Fibroblast of gingiva (primary cell): ENCODE measurements at places on chromosomes 1 and 21.
A peak's percentile ranks its signal among the peaks of the same experiment; 100 is the strongest.

DNA sequence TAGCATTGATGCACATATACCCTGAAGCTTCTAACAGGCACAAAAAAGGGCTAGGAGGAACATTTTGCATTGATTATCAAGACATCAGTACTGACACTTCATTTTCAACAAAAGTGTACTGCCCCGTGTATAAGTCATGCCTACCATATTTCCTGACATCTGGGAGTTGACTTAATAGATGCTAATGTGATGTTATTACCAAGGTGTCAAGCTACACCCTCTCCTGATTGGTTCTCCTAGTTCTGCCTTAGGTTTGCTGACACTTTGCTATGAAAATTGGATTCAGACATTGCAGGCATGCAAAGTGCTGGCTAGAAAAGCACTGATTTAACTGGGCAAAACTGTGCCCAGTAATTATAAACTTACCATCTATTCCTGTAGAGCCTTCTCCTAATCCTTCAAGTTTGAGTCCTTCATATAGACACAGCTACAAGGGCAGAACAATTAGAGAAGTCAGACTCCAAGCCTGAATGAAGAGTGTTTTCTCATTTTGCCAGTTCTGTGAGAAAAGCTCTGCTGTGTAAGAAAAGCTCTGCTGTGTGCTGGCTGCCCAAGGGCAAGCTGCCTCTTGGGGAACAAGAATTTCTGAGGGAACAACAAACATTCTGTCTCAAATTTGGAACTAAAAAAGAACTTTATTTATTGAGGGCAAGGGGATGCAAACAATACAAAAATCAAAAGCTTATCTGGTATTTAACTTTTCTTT lies 11.2 kb downstream of the S100A10 start:
- DNase-seq = no peak

DNA sequence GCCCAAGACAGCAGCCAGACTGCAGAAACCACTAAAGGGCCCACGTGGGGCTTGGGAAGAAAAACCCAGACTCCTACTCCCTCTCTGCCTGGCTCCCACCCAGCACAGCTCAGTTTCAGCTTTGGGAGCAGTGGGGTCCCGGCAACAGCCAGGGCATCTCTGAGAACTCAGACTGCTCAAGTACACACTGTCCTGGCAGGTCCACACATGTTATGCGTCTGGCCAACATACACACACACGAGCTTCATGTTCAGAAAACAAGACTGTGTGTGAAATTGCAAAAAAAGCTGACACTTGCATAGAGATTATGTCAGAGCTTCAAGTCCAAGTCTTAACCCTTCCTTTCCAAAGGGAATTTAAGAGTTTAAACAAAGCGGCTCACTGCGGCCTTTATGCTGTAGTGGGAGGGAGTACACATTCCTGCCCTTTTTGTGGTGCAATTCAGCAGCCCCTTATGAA lies 136.6 kb upstream of the CD34 start:
- DNase-seq = peak; percentile 74

GRCh38 chr1:103106426-103107341 lies 1.6 kb downstream of the COL11A1 start:
- DNase-seq = peak; percentile 54

DNA sequence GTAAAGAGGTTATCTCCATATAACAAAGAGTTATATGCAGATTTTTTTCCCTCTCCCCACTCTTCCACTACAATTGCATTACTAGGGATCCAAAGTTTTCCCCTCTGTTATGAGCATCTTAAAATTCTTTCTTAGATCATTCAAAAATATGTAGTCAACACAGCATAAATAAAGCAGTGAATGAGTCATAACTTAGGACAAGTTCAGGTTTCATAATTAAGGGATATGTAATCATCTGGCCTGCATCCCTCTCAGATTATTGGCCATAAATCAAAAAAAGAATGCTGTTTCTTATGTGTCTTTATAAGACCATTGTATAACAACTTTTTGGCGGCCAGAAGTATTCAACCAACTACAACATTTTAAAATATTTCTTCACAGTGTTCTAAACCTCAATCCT lies 1526.1 kb downstream of the KCNT2 start:
- DNase-seq = no peak

DNA sequence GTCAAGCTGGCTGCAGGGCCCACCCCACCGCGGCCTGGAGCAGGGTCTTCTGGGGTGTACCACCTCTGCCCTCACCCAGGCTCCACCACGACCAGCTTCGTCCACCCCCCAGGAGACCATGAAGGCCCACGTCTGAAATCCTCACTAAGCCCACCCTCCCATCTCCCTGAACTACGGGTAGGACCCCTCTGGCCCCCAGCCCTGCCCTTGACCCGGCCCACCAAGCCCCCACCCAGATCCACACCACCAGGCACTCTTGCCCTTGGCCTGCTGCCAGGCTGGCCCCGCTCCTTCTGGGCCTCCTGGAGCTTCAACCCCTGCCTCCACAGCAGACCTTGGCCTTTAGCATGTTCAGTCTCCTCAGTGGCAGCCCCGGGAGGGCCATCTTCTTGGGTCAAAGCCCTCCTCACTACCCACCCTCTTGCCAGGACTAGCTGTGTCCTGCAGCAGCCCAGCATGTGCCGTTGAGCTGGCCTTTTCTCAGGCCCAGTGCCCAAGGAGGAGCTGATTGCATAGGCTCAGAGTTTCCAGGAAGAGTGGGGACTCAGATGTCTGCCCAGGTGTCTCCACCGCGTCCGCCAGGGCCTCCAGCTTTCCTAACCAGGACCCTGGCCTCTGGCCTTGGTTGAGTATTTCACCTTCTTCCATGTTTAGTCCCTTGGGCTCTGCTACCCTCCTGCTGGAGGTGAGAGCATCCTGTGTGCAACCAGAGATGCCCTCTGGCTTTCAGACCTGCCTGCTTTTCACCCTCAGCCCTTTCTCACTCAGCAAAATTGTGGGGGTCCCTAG lies 17.7 kb upstream of the SAMD11 start:
- no peak for DNase-seq

DNA sequence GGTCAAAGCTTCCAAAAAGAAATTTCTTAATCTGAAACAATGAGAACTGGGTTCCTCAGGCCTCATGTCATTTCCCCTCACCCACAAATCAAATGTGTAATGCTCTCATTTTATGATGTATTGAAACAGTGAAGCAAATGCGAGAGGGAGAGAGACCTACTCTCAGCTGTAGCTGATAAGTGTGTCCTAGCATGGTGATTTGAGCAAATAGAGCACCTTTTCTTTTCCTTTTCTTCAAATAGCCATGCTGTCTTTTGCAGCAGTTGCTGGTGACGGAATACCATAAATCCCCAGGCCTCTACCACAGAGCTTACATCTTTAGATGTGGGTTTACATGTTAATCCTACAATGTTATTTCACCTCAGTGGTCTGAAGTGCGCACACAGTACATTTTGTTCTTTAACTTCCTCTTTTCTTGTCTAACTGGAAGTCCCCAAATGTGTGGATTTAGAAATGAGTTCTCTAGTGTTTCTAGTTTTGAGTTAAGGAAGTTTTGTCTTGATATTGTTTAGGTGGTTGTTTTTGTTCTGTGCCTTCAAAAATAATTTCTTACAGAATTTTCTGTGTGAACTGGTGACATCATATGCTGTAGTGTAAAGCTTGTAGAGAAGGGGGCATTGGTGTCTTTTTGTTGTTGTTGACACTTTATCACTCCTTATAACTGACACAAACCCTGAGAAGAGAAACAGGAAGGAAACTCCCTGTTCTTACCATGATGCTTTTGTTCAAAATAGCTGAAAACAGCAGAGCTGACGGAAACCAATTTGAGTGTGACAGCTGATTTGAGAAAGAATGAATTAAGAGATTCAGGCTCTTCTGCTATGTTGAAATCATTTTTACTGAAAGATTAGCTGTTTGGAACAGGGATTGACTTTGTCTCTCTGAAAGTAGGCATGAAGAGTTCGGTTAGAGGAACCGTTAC lies 12.2 kb downstream of the SMAP2 start:
- DNase-seq = no peak

GRCh38 chr21:26179501-26179900 lies 8.9 kb upstream of the APP start:
- no peak for DNase-seq

GRCh38 chr1:217535601-217536377 lies 95.1 kb downstream of the GPATCH2 start:
- no peak for DNase-seq

DNA sequence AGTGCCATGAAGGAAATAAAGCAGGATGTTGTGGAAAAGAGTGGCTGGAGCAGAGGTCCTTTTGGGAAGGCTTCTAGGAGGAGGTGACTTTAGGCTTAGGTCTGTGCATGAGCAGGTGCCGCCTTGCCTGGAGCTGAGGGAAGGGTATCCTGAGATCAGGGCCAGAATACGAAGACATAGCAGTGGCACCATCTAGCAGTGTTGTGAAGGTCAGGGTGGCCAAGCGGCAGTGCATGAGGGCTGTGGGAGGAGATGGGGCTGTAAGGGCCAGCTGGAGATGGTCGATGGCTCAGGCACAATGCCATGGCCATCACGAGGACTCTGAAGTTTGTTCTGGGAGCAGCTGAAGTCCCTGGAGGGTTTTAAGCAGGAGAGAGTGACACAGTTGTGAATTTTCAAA lies 219.5 kb downstream of the PTPRU start:
- no peak for DNase-seq

GRCh38 chr1:33805988-33806387 lies 57.9 kb upstream of the HMGB4 start:
- DNase-seq = no peak

DNA sequence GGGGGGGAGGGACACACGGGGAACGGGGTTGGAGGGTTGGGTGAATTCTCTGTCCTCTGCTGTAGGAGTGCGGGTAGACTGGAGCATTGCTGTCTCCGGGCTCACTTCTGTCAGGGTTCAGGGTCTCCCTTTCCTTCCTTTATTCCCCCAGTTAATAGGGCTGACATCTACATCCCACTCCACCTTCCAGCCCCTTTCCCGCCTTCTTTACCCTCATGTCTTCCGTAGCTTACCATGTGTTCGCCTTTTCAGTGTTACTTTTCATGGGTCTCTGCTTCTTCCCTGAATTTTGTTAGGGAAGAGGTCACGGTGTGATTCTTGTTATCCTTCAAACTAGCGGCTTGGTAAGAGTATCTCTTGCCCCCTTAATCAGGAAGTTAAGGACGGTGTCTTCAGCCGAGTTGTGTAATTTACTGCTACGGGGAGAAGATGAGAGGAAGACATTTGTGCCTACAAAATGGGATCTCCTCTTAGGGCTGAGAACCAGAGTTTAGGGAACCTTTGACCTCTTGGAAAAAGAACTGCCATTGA lies 917 bp downstream of the RAP1A start:
- no peak for DNase-seq
